NCI-H2171 (cell line): ENCODE measurements at places on chromosomes 2 and 18.

GRCh38 chr2:174442546-174443510, 44.0 kb downstream of the GPR155 start:
- DNase-seq = no peak

- DNase-seq = no peak
Measured at GRCh38 chr2:53202063-53202462, 565.5 kb upstream of the CHAC2 start.

GRCh38 chr2:220034426-220035130, 407.1 kb downstream of the SLC4A3 start:
- no peak for DNase-seq

DNA sequence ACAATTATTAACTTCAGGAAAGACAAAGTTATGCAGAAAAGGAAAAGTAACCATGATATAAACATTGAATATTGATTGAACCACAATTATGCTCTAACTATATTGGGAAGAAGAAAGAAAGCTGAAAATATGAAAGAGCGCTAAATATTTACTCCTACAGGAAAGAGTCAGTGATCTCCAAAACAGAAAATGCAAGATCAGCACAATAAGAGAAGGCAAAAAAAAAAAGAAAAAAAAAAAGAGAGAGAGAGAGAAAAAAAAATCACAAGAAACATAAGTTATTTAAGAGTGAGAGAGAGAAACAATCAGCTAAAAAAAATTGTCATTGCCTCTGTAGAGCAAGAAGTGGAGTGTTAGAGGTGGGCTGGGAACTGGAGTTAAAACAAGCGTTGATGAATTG, 28.9 kb upstream of the ELAC1 start:
- DNase-seq = no peak

DNA sequence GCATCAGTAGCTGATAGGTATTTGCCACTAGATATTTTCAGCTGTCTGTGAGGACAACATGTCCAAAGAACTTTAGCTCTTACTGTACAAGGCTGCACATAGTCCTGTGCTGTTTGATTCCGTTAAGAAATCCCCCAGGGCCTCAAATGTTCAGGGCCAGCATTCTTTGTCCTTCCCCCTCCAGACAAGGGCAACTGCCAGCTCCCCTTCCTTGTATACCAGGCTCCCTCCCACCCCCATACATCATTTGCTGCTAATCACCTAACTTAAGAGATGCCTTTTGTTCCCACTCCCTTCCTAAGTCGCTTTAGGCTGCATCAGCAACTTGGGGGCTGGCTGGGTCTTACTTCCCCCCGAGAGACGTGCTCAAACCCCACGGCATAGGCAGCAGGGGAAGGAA, 138.7 kb downstream of the CDH20 start:
- DNase-seq = no peak

DNA sequence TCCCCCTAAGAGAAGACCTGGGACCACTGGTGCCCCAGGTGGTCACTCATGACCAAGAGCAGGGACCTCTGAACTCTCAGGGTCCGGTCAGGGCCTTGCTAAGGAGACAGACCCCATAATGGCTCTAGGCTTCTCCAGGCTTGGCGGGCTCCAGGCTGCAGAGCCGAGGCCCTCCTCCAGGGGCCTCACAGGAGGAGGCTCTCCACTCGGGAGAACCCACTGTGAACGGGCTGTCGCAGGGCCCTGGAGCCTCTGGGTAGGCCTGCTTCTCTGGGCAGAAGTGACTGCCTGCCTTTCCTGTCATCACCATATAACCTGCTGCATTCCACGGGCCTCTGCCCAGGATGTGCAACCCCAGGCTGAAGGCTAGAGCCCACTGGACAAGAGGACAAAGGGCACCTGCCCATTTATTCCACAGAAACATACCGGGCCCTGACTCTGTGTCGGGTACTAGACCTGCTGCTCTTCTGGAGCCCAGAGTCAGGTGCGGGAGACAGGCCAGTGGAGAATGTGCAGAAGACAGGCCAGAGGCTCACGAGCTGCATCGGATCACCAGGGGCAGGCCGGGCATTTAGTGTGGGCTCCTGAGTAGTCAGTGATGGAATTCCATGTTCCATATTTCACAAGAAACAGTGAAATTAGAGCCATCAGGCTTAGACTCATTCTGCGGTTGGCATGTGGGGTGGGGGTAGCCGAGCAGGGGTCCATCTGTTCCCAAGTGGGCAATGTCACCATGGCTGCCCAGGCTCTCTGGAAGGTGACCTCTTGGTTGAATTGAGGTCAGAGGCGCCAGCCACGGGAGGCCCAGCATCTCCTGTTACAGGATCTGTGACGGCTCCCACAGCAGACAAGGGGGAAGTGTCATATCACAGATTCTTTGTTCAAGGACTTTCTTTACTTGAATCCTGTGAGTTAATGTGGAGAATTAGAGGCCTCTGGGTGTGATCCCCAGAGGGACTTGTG, 220.8 kb downstream of the SH3RF3 start:
- no peak for DNase-seq

- no peak for DNase-seq
Measured at GRCh38 chr2:220192994-220193753, 565.7 kb downstream of the SLC4A3 start.

DNA sequence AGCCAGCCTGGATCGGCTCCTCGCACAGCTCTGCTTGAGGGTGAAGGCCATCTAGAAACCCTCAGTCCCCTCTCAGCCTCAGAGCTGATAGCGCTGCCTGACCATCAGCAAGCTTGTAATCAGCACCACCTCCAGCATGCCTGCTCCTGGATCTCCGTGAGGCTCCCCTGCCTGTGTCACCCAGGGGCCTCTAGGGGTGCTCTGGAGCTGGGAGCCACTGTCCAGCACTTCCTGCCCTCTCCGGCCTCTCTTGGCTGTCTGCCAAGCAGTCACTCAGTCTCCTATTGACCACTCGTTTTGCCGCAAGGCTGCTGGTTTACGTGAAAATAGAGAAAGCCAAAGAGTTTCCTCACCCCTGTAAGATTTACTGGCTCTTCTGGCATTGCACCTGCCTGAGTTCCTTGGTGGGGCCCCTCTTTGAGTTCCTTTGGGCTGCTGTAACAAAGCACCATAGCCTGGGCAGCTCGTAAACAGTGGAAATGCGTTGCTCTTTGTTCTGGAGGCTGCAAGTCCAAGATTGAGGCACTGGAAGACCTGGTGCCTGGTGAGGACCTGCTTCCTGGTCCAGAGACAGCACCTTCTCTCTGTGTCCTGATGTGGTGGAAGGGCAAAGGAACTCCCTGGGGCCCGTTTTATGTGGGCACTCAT, 17.9 kb downstream of the CAPN10 start:
- no peak for DNase-seq

GRCh38 chr2:62305421-62306176, 109.7 kb downstream of the B3GNT2 start:
- DNase-seq = no peak

DNA sequence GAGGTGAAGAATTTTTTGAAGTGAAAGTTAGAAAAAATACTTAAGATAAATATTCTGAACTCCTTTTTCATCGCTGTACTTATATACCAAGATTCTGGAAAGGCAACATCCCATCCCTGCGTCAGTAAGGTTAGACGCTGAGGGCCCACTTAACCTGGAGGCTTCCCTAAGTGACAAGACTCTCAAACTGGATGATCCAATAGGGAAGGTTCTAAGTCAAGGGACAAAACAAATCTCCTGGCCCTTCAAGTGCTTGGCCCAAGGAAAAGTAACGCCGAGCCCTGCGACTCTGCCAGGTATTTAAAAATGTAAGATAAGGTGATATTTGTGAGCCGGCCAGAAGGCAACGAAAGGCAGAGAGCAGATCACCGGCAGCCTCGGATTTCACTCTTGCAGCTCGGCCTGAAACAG, 1.3 kb downstream of the STK39 start:
- DNase-seq = no peak

- DNase-seq = no peak
Measured at GRCh38 chr2:187541086-187542085, 12.8 kb downstream of the TFPI start.

GRCh38 chr2:61263830-61264229, 101.8 kb downstream of the C2orf74 start:
- DNase-seq = no peak

- DNase-seq = no peak
Measured at GRCh38 chr2:31962757-31963361, 47.9 kb downstream of the MEMO1 start.

GRCh38 chr2:170241756-170242155, 63.8 kb downstream of the MYO3B start:
- DNase-seq = no peak

DNA sequence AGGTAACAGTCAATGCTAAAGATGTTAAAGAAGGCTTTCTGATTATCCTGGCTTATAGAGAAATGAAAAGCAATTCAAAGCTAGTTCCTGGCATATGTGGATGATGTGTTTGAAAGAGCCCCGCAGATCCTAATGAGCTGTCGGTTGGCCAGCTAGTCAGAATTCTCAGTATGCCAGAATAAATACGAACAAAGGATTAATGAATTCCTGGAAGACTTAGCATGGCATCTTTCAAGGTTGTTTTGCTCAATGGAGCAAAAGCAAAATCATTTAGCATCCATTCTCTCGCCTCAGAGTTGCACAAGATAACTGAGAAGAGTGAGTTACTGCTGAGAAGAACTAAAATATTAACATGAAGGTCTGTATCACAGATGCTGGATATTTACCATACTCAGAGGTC, 307.6 kb downstream of the RIT2 start:
- DNase-seq = no peak

DNA sequence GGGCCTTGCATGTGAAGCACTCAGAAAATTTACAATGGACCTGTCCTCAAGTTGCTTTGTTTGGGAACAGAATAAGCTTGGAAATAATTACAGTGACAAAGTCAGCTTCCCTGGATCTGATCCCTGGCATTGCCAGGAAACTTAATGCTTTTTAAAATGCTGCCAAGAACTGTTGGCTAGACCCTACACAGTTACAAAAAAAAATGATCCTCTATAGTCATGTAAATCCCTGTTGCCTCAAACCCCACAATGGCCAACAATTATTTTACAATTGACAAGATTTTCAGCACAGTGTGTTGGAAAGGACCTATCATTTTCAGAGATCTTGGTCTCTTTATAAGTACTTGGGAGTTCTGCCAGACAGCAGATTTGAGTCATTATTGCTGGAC, 470.4 kb upstream of the ACVR2A start:
- no peak for DNase-seq

DNA sequence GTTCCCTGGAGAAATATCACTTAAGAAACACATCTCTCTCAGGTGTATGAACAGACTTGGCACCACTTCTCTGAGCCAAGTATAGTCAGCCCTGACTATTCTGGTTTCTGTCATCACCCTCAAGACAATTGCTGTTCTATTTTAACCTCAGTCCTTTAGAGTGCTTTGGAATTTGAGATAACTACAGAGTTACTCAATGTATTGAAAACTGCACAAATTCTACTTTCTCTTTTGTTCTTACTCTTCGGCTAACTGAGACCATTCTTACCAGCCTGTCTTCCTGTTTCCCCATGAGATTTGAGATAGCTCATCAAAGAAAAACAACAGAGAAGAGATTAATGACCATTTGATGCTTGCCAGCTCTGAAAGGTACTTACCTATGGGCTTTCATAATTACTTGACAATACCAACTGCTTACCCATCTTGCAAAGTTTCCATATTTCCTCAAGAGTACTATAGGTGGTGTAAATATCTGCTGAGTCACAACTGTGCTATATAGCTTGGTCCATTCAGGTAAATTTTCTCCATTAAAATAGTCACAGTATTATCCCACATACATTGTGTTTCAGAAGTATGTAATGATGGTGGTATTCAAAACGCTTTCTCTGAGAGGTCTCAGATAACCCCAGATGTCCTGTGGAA, 467.5 kb upstream of the CHST9 start:
- no peak for DNase-seq

- DNase-seq = peak; percentile 1
Measured at GRCh38 chr2:180133736-180134135, 126.6 kb upstream of the CWC22 start.

DNA sequence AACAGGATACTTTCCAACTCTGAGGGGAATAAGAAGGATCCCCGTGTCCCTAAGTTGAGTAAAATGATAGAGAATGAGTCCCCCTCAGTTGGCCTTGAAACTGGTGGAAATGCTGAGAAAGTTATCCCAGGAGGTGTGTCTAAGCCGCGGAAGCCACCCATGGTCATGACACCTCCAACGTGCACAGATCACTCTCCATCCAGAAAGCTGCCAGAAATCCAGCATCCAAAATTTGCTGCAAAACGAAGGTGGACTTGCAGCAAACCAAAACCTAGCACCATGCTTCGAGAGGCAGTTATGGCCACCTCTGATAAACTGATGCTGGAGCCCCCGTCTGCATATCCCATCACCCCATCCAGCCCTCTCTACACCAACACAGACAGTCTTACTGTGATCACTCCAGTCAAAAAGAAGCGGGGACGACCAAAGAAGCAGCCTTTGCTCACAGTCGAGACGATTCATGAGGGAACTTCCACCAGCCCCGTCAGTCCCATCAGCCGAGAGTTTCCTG, 270.1 kb downstream of the SETBP1 start:
- no peak for DNase-seq

DNA sequence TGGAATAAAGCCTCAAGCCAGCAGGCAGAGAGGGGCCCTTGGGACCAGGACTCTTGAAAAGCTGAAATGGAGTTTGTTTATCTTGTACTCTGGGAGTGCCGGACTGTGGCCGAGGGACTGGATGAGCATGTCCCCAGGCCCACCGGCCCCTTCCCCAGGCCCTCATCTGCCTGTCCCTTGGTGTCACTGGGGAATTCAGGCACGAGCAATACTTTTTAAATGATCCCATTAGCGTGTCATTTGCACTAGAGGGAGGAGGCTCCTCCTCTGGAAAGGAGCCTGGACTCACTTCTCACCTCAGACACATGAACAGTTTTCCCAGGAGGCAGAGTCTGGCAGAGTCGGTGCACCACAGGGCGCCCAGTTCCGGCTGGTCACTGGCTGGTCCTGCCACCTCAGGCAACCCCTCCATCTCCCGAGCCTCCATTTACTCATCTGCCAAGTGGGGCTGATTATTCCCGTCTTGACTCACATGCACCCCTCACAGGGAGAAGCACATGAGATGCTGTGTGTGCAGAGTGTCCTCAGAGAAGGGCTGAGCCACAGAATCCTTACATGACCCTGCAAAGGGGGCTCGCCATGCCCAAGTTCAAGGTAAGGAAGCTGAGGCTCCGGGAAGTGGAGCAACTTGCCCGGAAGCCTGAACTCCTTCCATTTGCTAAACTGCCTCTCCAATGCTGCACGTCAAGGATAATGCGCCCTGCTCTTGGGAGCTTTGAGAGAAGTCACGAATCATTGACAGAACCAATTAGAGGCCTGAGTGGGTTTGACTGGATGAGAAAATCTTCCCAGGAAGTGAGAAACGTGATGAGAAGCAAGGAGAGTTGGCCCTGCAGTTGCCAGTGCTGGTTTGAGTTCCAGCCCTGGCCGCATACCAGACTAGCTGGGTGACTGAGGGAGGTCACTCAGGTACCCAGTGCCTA, 26.7 kb downstream of the CIB4 start:
- DNase-seq = no peak

- no peak for DNase-seq
Measured at GRCh38 chr2:135299658-135300244, 231.3 kb downstream of the ZRANB3 start.

GRCh38 chr2:152097801-152098495, 896 bp downstream of the CACNB4 start:
- DNase-seq = no peak

DNA sequence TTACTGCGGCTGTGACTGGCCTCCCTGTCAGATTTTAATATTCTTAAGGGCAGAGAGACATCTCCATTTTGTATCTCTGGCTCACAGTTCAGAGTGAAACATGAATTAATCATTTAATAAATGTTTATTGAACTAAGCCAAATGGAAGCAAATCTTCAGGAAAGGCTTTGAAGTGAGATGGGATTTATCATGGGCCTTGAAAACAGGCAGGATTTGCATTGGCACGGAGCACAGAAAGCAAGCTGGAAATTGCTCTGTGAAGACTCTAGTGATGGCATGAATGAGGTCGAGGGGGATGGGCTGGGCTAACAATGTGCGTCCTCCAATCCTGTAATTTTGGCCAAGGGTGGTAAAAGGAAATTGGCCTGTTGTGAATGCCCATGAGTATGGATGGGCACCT, 369.8 kb upstream of the SOX11 start:
- no peak for DNase-seq
